ENCODE measurements at places on chromosomes 13 and 19. TPM values are rescaled to one million over a fixed set of nuclear protein-coding genes. Genes with fewer than 3 reads are reported as not detected.

The ACP7 gene
- not detected for polyA plus RNA-seq

The FFAR1 gene
- polyA plus RNA-seq: 1.0 TPM

The CYP2A7 gene
- polyA plus RNA-seq: not detected

The PRR36 gene
- polyA plus RNA-seq: not detected

DNA sequence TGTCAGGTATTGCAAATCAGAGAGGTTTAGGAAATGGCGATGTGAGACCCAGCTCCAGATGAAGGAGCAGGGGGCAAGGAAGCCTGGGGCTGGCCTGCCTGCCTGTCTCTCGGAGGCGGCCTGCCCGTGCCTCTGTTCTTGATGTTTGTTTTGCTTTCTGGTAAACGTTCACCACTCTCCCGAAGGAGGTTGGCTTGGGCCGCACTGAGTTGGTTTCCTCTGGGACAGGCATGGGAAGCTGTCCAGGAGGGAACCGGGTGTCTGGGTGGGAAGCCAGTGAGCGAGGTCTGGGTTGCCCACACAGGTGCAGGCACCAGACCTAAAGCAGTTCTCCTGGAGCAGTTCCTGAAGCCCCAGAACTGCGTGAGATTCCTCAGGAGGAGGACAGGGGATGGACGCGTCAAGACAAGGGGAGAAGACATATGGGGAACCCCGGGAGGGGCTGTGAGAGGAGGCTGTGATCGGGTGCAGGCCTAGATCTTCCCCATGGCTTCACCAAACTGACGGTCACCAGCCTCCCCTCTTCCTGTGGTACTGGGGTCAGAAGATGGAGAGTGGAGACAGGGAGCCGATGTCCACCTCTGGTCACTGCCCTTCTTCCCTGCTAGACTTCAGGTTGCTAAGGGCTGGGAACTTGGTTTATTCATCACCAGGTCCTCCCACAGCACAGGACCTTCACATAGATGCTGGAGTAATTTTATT lies 15.2 kb downstream of the COL4A2 start:
- no peak for DNase-seq
